ENCODE measurements at places on chromosomes 7 and 10. TPM values are rescaled to one million over a fixed set of nuclear protein-coding genes. Genes with fewer than 3 reads are reported as not detected.

DNA sequence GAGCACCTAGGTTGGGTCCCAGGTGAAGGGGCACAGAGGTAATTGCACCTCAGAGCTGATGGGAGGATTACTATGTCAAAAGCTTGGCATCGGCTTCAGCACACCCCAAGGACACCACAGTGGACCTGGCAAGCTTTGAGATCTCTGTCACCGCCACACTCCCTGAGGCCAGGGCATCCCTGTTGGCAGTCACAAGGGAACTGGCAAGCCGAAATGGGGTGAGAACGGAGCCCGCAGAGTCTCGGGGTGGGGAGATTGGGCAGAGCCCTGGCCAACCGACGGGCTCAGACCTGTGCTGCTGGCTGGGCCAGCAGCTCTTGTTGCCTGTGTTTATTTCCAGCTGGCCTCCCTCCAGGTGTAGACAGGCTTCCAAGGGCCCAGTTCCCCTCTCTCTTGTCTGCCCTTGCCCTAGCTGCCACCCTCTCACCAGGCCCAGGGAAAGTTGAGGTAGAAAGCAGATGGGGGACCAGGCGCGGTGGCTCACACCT is 2.5 kb downstream of the HSPB1 start:
- peaks cover 12% of the 10 kb centered on the region for H3K4me1 ChIP-seq
- H3K27me3 ChIP-seq, result peaks cover 3% of the 10 kb centered on the region
- H3K27ac ChIP-seq, result no peak overlapping the region
- H3K4me3 ChIP-seq, result no peak overlapping the region
- H3K36me3 ChIP-seq, result no peaks in the 10 kb centered on the region

DNA sequence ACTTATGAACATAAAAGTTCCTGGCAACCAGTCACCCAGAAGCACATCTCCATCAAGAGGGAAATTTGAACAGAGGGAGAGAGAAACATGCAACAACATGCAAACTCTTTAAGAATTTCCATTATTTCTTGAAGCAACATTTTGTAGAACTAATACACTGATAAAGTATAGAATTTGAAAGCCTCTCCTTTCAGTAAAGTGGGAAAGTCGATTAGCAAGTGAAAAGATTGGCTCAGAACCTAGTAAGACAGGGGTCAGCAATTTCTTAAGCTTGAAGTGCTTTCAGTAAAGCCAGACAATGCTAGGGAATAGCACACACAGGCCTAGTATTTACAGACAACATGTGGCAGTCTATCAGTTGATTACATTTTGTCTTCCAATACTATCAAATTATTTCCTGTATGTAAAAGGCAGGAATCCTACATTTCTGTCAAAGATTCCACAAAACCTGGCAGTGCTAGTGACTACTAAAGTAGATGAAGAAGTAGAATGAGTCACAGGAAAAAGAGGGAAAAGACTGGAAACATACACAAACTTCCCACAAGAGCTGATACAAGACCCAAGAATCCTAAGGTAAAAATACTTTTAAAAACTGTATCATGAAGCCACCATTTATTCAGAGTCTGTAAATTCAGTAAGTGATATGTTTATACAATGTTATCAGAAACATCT is 25.2 kb downstream of the DNAJC1 start:
- DNase-seq, result no peak
- H3K4me3 ChIP-seq, result no peak overlapping the region
- peaks cover 9% of the 10 kb centered on the region for H3K4me1 ChIP-seq
- H3K36me3 ChIP-seq, result peaks cover 3% of the 10 kb centered on the region

DNA sequence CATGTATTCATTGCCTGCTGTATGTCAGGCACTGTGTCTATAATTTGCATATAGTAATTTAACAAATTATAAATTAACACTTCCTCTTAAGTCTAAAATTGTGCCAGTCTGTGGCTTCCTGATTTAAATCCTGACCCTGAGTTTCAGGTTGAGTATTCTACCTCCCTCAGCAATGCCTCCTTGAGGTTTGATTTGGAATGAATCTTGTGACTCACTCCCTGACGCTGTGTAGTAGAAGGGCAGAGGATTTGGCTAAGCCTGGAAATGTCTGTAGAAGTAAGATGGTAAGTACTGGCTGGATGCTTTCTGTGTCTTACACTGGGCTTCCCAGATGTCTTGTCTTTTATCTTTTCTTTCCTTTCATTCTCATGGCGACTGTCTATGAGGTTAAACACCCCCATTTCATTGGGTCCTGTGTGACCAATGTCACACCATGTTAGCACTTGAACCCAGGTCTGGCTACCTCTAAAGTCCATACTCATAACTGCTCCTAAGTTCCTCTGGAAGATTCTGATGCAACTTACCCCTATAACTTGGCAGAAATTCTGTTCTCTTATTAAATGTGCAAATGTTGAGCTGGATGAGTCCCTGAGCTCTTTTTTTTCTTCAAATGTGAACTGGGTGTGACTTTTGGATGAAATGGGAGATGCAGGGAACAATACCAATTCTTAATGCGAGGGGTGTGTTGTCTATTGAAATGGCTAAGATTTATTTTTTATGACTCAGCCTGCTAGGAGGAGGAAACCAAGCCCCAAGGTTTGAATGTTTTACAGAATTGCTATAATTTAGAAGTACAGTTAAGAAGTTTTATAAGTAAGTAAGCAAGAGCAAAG is 48.5 kb downstream of the PLCE1 start:
- H3K4me3 ChIP-seq, result no peak overlapping the region

- no peaks in the 10 kb centered on the region for H3K4me1 ChIP-seq
- H3K36me3 ChIP-seq, result peaks cover 38% of the 10 kb centered on the region
- no peak overlapping the region for H3K27ac ChIP-seq
- H3K4me3 ChIP-seq, result no peak overlapping the region
- no peak for DNase-seq
- H3K27me3 ChIP-seq, result no peaks in the 10 kb centered on the region
Observed at GRCh38 chr7:111438369-111439289, 123.7 kb downstream of the IMMP2L start.

Gene ZP3
- 20.4 TPM for total RNA-seq

Gene CLCN1
- total RNA-seq, result not detected

Gene HOXA3
- total RNA-seq, result not detected
